ENCODE measurements at places on chromosomes 16 and 17.
A peak's percentile ranks its signal among the peaks of the same experiment; 100 is the strongest.

DNA sequence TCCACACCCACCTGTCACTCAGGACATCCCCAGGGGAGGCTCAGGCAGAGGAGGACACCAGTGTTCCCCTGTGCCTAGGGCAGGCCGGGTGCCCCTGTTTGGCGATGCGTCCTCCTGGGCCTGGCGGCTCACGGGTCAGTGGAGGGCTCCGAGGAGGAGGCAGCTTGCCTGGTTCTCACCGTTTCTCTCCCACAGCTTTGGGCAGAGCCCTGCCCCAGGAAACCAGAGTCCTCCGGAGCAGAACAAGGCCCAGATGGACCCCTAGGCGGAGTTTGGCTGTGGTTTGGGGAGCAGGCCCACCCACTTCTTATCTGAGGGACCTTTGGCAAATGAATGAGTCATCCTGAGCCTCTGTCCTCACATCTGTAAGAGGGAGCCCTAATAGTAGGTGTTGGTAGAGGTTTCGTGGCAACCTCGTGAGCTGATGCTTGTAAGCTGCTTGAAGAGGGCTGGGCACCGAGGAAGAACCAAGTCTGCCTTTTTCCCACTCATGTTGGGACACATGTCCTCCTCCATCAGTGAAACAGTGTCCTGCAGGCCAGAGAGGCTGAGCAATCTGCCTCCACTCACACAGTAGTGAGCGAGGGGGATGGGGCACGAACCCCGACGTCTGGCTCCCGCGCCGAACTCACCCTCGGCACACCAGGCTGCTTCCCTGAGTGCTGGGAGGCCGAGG lies 247.0 kb upstream of the CIBAR2 start:
- no peak for DNase-seq

GRCh38 chr16:66229651-66230050 lies 136.8 kb upstream of the CDH5 start:
- DNase-seq: no peak

- peak; percentile 72 for DNase-seq
Observed at GRCh38 chr16:48158296-48158695, 2.5 kb upstream of the ABCC12 start.

- no peak for DNase-seq
Observed at GRCh38 chr16:60605176-60605575, 1431.1 kb downstream of the CDH8 start.

GRCh38 chr16:4958510-4959438 lies 644 bp downstream of the SEC14L5 start:
- no peak for DNase-seq

- no peak for DNase-seq
Observed at GRCh38 chr16:20669679-20670078, 27.8 kb downstream of the ACSM1 start.

DNA sequence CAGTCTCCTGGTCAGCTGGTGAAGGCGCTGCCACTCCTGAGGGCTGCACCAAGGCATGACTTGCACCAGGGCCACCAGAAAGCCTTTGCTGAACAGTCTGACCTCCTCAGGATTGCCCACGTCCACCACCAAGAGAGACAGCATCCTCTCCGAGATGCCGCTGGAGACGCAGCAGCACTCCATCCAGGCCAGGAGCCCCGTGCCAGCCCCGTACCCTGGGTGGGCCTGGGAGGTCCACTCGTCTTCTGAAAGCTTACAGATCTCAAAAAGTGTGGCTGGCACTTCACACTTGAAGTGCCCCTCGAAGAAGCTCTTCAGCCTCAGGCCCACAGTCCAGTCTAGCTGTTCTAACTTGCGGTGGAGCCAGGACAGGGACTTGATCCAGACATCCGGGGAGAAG lies 6.7 kb downstream of the GEMIN4 start:
- DNase-seq: no peak

- DNase-seq: peak; percentile 85
Observed at GRCh38 chr17:27544350-27545131, 86.4 kb upstream of the LGALS9 start.

- no peak for DNase-seq
Observed at GRCh38 chr17:68541816-68542215, 29.6 kb downstream of the PRKAR1A start.

GRCh38 chr17:728911-729310 lies 3.5 kb upstream of the TLCD3A start:
- DNase-seq: no peak
